ENCODE measurements at places on chromosomes 12 and 14.

GRCh38 chr12:122790393-122791075 is 16.2 kb downstream of the CCDC62 start:
- DNase-seq = no peak

DNA sequence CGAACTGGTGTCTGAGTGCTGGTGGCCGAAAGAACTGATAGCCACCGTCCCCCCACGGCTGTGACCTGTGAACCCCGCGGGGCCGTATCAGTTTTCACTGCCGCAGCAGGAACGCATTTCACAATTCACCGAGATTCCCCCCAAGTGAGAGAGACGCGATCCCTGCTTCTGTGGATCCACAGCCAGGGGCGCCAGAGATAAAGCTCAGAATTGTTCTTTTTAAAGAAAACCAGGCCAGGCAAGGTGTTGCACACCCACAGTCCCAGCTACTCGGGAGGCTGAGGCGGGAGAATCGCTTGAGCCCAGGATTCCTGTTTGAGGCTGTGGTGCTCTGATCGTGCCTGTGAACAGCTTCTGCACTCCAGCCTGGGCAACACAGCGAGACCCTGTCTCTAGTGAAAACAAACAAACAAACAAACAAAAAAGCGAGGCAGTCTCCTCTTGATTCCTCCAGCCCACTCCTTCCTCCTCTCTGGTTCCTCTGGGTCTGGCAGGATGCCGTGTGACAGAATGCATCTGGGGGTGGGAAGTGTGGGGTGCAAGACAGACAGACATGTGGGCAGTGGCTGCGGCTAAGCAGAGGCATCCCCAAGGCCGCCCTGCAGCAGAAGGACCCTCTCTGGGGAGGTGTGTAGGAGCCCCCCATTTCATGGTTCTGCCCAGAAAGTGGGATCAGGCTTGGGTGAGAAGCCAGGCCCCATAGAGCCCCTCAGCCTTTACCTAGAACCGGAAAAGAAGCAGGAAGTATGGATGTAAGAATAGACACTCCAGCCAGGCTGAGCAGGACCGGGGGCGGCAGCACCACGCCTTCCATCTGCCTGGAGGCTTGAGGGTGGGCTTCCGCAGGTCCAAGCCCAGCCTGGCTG is 39.2 kb upstream of the PPP1R13B start:
- peak; percentile 65 for DNase-seq

DNA sequence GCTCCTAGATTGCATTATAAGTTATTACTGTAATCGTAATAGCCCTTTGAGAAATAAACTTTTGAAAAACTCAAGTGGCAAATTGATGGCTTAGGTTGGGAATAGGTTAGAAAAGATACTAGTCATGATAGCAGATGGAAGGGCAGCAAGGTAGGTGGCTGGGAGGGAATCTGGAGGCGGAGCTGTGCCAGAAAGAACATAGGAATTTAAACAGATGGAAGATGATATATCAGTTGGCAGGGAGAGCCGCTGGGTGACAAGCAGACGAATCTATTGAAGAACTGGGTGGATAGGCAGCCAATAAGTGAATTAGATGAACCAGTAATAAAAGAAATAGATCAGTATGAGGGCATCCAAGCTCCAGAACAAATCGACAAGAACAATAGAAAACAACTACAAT is 142.1 kb downstream of the CNTN1 start:
- no peak for DNase-seq

- DNase-seq = no peak
Observed at GRCh38 chr12:130482448-130482847, 144.8 kb downstream of the PIWIL1 start.

DNA sequence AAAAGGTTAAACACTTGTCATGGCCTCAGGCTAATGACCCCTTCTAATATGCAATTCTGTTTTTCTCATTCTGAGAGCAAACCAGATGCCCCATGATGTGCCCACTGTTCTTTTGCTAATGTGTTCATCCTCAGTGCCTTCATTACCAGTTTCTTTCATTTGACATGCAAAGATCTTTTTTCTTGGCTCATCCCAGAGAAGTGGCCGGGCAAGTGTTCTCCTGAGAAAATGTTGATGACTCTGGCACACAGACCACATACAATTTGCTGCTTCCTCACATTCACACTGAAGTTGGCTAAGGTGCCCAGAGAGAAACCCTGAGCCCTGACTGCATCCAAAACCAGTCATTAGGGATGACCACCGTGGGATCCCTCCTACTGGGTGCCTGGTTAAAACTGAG is 833.3 kb downstream of the DIO2 start:
- DNase-seq = no peak

DNA sequence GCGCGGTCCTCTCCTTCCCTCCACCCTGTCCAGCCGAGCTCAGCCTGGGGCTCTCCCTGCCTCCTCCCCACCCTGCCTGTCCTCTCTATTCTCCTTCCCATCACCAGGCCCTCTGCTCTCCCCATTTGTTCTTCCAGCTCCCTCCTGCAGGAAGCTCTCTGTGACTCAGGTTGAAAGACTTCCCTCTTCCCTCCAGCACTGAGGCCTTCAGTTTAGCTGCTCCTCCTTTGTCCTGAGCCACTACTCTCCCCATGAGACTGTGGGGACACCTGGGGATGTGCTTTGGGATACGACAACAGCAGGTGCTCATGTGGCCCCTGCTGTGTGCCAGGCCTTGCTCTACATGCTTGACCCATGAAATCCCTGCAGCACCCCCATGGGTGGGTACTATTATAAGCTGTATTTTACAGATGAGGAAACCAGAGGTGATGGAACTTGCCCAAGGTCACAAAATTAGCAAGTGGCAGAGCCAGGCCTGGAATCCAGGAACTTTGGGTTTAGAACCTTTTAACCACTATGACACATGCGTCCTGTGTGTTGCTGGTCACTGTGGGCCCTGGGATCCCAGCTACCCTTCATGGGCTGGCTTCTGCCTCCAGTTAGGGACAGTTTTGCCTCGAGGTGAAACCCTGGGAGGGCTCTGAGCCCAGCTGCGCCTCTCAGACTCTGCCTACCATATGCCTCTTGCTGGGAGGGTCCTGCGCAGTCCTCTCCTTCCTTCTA is 5.5 kb downstream of the KRT80 start:
- DNase-seq = no peak

DNA sequence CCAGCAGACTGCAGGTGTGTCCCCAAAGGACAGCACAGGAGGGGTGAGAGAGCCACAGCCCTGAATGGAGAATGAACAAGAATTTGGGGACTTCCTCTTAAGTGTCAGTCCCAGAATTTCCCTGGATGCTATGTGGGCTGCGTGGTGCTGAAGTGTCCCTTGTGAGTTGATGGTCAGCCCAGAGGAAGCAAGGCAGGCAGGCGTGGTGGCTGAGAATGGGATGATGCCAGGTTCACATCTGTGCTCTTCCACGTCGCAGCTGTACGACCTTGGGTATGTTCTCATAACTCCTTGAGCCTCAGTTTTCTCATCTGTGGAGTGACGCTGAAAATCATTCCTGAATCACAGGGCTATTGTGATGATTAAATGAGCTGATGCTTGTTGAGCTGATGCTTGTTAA is 62.1 kb upstream of the GPATCH2L start:
- DNase-seq = no peak

DNA sequence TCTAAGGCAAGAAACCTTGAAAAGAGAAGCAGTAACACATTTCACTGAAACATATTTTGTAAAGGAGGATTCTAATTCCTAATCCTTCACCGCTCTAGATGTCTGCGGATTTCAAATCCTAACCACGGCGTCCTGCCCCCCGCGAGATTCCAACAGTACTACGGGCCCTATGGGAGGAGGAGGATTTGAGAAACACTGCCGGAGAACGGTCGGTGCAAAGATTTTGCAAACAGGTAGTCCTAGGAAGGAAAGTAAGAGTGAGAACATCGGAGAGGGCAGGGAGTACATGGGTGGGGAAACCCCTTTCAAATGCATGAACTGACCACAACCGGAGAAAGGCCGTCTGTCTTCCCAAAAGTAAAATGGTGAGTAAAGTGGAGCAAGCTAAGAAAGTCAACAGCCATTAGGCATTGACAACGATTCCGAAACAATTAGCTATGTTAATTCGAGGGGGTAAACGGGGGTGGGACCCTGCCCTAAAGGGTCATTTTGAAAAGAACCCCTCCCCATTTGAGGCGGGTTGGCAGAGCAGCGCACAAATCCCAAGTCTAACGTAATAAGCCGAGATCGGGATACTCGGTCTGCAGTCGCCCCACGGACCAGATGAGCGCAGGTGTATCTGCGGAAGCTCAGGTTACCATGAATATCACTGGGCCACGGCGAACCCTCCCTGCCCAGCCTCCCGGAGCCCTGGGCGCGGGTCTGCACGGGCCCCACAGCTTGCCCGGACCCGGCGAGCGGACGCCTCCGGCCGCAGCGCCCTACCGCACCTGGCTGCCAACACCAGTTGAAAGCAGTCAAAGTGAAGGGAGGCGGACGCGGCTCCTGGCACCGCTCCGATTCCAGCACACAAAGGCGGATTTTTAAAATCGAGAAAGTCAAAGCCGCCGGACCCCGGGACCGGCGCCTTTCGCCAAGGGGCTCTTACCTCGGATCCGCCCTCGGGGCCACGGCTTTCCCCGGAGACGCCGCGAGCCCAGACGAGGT is 662 bp downstream of the EPS8 start:
- DNase-seq = peak; percentile 57

DNA sequence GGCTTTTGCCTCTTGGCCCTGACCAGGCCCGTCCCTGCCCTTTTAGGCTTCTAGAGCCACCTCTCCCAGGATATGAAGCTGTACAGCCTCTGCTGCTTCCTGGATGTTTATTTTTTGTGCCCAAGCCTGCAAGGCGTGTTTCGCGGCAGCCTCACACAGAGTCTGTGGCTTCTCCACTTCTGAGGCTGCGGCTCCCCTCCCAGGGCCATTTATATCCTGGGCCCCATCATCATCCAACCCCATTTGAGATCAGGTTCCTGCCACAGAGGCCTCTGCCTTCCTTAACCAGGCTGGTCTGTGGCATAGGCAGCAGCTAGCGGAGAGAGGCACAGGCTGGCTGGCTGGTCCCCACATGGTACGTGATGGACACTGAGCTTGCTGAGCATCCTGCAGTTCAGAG is 114.1 kb upstream of the PWP1 start:
- no peak for DNase-seq

DNA sequence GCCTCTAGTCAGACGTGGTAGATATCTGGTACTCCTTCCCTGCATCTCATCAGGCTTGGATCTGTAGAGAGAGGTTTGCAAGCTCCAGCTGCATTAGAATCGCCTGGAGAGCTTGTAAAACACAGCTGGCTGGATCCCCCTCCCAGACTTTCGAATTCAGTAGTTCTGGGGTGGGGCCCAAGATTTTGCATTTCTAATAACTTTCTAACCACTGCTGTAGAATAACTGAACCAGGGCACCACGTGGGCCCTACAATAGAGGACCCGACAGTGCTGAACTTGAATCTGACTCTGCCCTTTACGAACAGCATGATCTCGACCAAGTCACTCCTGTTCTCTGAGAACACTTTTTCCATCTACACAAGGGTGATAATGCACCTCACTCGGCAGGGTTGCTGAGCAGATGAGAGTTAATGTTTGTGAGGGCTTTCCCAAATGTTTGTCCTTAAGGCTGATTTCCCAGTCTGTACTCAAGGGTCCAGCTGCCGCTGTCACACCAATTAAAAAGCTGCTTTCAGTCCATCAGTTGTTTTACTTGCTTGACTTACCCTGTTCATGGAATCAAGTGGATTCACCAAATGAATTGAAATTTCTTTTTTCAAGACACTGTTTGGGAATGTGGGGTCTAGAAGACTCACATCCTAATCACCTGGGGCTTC is 86.6 kb upstream of the SLC24A4 start:
- DNase-seq = no peak

DNA sequence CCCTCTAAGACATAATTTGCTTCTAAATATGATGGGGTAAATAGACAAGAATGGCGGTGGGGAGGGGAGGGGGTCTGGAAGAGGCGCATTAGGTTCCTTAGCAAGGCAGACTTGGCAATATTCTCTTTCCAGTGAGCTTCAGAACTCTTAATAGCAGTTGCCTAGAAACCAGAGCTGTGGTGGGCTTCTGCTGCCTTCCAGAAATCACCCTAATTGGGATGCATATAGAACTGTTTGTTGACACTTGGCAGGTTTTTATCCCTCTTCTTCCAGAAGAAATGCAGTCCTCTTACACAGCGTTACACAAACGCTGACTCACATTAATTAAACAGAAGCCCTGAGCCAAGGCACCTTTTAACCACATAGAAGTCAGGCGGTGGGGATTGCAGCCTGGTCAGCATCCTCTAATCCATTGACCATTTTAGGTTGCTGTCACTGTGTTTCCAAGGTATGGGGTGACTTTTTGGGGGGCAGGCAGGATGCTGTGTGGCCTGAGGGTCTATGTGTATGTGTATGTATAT is 114.1 kb downstream of the CCDC60 start:
- no peak for DNase-seq

- DNase-seq = no peak
Observed at GRCh38 chr14:106309423-106309822, 783.0 kb downstream of the TMEM121 start.

DNA sequence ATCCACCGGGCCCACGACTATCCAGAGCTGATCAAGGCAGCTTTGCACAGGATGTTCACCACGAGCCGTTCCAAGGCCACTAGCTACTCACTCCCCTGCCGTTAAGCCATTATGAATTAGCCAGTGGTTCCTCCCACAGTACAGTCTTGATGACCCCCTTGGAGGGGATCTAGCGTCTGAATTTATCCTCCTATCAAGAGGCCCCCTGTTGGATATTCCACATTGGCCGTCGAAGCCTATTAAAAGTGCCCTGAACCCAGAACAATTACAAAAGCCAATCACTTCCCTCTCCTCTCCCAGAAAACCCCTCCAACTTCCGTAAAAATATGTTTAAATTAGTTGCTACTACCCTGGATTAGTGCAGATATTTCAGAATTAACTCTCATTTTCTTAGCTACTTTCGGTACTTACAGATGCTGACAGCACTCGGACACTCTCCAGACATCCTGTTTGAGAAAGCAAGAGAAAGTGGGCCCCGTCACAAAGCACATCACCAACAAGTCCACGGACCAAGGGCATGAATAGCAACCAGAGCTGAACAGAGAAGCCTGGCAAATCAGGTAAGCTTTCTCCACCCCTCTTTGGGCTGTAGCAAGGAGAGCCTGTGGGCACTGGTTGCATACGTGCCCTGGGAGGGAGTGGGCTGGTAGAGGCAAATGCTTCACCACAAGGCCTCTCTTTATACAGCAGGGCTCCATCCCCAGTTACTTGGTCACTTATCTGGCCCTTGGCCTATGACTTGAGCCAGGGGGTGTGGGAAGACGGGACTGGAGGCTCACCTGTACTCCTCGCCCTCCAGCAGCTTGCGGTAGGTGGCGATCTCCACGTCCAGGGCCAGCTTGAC is 5.3 kb downstream of the KRT3 start:
- DNase-seq = no peak

DNA sequence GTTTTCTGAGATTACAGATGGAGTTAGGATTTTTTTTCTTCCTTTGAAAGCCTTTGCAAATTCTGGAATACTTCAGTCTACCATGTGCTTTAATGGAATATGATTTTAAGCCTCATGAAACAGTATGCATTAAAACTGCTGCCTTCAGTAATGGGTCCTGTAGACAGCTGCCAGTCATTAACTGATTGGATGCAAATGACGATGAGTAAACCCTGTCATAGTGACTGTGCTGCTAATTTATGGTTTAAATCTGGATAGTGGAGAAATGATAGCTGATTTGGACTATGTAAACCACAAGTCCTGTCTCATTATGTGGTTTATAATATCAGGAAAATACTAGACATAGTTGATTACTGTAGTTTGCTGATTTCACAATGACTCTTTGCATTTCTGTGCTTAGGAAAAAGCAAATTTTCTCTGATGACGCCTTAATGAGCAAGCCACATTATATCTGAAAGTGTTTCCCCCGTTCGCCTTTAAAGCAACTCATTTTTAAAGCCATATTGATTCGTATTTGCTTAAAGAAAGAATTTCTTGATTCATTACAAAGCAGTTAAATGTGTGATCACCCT is 217.6 kb downstream of the TMTC2 start:
- no peak for DNase-seq

- DNase-seq = no peak
Observed at GRCh38 chr12:131676544-131676943, 34.3 kb upstream of the SFSWAP start.
